ENCODE measurements at places on chromosomes 4 and X.

DNA sequence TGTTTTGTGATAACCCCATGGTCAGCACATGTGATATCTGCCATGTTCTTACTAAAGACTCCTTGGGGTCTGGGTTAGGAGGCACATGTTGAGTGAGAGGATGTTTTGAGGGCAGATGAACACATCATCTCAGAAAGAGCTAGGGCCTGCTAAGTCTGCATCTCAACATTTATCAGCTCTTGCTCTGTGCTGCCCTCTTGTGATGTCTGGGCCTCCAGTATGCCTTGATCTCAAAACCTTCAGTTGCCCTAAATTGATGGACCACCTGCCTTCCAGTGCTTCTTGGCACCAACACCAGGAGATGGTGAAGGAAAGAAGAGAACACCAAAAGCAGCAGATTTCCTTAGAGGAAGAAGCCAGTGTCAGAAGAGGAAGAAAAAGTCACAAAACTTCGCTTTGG, 22.5 kb downstream of the MID1 start:
- peak; percentile 47 for DNase-seq

DNA sequence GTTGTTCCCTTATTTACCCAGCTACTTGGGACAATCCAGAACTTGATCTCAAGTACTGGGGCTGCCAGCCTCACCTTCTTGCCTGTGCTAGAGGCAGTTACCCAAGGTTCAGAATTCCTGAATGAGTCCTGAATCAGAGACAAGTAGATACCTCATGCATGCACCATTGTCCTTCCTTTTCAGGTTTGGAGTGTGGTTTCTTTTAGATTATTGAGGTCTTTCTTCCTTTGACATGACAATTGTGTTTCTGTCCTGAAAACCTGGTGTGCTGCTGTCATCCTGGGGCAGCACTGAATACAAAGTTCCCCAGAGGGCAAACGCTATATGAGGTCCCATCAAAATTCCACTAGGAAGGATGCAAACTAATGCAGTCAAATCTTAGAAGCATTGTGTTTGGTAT, 3.5 kb downstream of the CXCL2 start:
- DNase-seq = no peak

- no peak for DNase-seq
These were observed 950.2 kb upstream of the SLIT2 start for GRCh38 chr4:19301527-19301926.

DNA sequence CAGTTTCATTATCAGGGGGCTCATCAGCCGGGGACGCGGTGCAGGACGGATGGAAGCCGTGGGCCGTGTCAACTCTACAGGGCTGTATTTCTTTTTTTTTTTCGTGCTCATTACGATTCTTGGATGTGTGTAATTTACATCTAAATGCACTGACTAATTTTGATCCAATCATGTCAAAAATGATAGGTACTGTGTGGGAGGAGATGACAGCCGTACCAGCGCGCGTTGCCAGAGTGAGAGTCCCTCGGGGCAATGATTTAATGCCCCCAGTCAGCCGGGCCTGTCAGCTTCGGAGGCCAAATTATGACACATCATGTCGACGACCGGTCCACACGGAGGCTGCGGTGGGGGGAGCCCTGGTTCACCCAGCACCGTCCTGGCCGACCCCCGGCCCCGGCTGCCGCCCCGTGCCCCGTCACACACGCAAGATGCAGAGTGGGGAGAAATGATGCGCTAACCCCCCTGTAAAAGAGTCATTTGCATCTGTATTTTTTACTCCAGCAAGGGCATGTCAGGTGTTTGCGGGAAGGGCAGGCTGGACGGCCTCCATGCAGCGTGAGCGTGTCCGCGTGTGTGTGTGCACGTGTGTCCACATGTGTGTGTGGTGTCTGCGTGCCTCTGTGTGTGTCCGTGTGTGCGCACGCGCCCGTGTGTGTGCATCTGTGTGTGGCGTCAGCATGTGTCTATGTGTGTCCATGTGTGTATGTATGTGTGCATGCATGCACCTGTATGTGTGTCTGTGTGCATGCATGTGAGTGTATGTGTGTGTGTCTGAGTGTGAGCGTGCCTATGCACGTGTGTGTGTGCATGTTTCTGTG, 74.3 kb upstream of the PPP2R3B start:
- no peak for DNase-seq

- DNase-seq = no peak
These were observed 115.1 kb downstream of the NDST4 start for GRCh38 chr4:114998316-114998715.

- peak; percentile 70 for DNase-seq
These were observed 7.6 kb downstream of the DLG3 start for GRCh38 chrX:70452143-70452733.

Measured in mucosa of descending colon (tissue), 3 donors.